Stimulated activated CD8-positive, alpha-beta memory T cell treated with anti-CD3 and anti-CD28 coated beads, Interleukin-7, amount 100 ng/mL, for 1 hour (primary cell): ENCODE measurements at places on chromosomes 16 and 17.

GRCh38 chr17:17824119-17824782, 12.5 kb downstream of the SREBF1 start:
- no peak for DNase-seq

- peak; percentile 39 for DNase-seq
Measured at GRCh38 chr17:46940692-46941404, 17.9 kb downstream of the GOSR2 start.

- DNase-seq: no peak
Measured at GRCh38 chr16:56225017-56225742, 33.9 kb downstream of the GNAO1 start.

GRCh38 chr17:77782201-77782600, 176.3 kb upstream of the TNRC6C start:
- no peak for DNase-seq

DNA sequence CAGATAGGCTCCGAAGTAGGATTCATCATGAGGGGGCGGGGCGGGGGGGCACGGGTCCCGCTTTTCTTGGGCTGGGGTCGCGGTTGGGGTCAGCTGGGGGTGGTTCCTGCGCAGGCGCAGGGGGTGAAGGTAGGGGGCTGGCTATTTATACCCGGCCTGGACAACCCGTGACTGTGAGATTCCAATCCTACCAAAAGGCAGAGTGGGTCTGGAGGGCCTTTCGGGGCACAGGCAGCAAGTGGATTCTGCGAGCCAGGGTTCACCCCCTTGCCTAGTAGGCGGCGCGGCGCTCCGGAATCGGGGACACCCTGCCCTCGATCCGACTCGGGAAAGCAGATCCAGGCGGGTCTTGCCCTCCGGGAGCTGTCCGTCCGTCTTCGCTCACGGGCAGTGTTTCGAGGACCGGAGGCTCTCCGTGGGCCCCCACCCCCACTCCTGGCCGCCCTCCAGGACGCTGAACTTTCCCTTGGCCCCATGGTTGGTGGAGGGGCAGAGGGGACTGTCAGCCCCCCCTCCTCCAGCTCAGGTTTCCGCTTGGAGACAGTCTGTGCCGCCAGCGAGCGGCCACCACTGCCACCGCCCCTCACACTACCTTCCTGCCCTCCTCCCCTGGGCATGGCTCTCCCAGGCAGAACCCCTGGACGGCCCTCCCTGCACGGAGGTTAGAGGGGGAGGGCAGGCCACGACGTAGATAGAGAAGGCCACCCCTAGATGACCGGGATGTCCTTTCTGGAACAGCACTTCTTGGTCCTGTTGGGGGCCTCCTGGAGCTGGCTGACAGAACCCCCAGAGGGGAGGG, 634 bp downstream of the SLC2A4 start:
- DNase-seq: no peak

GRCh38 chr17:42512733-42513251, 23.2 kb upstream of the NAGLU start:
- DNase-seq: no peak

- DNase-seq: no peak
Measured at GRCh38 chr16:49622084-49622390, 233.9 kb downstream of the ZNF423 start.

- peak; percentile 53 for DNase-seq
Measured at GRCh38 chr17:38871247-38872015, 1.6 kb downstream of the LASP1 start.

- DNase-seq: no peak
Measured at GRCh38 chr17:42577140-42577531, 393 bp downstream of the PSMC3IP start.

DNA sequence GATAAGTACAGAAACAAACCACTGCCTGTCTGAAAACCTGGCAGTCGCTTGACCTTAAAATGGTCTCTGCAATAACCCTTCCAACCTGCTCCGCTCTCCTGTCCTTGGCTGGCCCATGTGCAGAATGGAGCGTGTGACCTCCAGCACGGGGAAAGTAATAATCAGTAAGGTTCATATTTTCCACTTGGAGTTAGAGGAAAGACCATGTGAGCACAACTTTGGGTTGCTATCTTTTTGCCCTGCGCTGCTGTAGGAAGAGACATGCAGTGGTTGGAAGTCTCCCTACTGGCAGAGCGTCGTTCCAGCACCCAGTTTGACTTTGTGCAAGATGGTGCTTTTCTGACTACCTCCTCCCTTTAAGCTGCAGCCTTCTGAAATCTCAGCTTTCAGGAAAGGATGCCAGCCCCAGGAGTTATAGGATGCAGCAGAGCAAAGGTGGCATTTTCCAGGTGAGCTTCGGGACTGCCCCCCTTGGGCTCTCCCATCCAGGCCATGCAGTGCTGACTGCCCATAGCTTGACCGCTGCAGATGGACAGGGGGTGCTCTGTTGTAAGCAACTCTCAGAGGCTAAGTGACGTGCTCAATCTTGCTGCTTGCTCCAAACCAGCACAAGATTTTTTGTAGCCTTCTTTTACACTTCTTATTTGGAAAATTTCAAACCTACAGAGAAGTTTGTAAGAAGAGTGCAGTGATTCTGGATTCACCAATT, 110.7 kb upstream of the NOL11 start:
- no peak for DNase-seq

GRCh38 chr16:58508671-58509251, 6.6 kb upstream of the SETD6 start:
- no peak for DNase-seq

DNA sequence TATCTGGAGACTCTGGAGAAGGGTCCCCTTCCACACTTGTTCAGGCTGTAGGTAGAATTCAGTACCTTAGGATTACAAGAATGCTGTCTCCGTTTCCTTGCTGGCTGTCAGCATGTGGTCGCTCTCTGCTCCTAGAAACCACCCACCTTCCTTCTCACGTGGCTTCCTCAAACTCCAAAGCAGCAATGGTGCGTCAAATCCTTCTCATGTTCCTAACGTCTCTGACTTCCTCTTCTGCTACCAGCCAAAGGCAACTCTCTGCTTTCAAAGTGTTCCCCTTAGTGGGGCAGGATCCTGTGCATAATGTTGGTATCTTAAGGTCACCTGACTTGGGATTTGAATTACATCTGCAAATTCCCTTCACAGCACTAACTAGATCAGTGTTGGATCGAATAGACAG, 30.9 kb upstream of the DYNLRB2 start:
- DNase-seq: no peak

DNA sequence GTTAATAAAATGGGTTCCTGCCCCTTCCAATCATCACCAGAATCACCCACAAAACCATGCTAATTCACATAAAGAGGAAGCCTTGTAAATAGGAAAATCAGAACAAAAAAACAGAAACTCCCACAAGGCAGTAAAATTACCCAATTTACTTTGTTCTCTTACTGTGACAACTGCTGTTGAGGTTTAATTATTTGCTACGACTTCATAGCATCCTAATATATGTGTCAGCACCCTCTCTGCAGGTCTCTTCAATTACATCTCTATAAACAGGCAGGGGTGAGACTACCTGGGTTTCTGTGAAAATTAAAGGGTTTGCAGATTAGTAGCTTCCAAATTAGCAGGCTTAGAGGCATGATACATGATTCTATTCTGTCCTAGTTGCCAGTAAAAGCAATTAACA, 2.7 kb downstream of the WDR59 start:
- no peak for DNase-seq

GRCh38 chr16:86319585-86320236, 190.6 kb upstream of the FOXF1 start:
- DNase-seq: no peak

DNA sequence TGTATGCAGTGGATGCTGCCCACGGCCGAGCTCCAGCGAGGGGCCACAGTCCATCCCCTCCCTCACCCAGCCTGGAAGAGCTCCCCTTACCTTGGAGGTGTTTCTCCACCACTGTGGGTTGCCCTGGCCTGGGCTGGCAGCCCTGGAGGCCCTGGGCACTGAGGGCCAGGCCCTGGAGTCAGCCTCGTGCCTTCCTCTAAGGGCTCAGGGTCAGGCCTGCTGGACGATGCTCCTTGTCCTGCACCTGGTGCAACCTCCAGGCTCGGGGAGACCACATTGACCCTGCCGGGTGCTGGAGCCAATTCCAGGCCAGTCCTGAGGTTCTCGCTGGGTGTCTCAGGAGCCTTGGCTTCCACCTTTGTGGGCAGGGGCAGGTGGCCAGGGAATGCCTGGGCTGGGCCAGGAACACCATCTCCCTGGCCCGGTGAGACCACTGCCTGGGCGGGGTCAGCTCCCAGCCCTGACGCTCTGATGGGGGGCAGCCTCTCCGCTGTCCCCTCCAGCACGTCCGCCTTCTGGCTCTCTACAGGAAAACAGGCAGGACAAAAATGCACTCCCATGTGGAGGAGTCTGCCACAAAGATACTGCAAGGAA, 10.4 kb downstream of the MYLK3 start:
- no peak for DNase-seq

DNA sequence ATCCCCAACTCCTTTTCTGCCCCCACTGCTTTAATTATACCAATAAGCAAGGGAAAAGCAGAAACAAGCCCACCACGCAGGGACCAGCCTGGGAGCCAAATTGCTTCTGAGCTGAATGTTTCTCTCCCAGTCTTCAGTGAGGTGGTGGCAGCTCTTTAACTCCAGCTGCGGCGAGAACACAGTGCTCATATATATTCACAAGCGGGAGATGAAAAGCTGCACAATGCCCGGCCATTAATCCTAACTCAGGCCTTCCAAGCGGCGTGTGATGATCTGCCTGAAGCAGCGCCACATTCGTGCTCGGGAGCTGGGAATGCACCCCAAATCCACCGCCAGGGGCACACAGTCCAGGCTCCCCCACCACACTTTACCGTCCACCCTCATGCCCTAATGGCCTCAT, 203.7 kb upstream of the SDK2 start:
- no peak for DNase-seq

DNA sequence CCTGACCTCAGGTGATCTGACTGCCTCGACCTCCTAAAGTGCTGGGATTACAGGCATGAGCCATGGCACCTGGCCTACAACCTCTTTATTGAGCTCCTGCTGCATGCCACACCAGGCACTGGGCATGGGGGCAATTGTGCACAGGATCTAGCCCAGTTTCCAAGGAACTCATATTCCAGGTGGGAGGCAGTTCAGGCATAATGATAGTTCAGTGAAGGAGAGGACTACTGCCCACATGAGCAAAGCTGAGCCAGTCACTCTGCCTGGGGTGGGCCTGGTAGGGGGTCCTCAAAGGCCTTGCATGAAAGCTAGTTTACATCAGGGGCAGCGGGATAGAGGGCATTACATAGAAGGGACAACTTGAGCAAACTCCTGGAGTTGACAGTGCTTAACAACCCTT, 2.6 kb upstream of the HCRT start:
- no peak for DNase-seq

DNA sequence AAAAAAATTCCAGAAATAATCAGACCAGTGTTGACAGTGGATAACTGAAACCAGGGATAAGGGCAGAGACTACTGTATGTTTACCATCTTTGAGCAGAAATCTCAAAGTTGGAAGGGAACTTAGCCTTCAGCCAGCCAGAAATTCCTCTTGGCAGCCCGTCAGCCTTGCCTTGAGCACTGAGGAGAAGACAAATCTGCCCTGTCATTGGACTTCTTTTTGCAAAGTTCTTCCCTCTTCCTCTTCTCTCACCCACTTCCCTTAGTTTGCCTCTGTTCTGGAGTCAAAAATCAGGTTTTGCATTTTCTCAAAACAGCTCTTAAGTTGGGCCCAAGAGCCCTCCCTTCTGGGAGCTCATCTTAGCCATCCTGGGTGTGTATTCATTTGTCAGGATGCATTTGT, 6.2 kb downstream of the TUFM start:
- DNase-seq: no peak

DNA sequence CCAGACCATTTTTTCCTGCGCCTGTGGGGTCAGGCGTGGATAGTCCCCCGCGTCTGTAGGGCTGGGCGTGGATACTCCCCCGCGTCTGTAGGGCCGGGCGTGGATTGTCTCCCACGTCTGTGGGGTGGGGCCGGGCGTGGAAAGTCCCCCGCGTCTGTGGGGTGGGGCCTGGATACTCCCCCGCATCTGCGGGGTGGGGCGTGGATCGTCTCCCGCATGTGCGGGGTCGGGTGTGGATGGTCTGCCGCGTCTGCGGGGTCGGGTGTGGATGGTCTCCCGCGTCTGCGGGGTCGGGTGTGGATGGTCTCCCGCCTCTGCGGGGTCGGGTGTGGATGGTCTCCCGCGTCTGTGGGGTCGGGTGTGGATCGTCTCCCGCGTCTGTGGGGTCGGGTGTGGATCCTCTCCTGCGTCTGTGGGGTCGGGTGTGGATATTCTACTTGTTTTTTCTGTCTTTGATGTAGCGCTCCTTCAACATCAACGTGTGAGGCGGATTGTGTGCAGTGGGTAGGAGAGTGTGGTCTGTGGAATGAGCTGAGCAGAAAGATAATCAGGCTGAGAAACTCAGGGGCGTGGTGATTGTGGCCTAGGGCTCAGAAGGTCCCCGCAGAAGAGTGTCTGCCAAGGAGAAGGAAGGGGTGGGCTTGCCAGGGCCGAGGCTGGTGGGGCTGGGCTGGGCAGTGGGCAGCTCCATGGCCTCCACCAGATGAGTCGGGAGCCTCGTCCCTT, 3.2 kb downstream of the GNPTG start:
- no peak for DNase-seq

- DNase-seq: no peak
Measured at GRCh38 chr16:88570691-88571092, 489 bp downstream of the ZC3H18 start.

GRCh38 chr16:3487521-3488410, 7.5 kb downstream of the C16orf90 start:
- no peak for DNase-seq

DNA sequence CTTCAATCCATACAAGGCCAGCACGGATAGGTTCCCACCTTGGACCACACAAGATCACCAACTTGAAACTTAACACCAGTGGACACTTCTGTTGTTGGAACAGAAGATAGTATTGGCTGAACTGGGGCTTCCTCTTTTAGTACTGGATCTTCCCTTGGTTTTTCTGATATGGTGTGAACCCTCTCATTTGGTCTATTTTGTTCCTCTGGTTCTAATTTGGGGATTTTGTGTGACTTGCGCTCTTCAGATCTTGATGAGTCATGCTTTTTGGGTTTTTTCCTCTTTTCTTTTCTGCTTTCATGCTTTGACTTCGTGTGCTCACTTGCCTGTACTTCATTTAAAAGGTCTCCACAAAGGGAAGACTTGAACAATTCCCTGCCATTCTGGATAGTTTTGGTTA, 39.0 kb downstream of the SOST start:
- DNase-seq: no peak

DNA sequence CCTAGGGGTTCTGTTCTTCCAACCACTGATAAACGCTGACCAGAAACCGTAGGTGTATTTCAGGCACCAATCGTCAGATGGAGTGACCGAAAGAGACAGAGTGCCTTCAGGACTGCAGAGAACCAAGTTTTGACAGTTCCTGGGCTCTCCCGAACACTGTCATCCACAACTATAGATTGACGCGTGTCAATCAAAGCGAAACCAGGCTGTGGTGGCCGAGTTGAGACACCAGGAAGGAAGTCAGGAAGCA, 11.9 kb upstream of the AURKB start:
- no peak for DNase-seq

- DNase-seq: no peak
Measured at GRCh38 chr17:49197346-49197998, 12.9 kb downstream of the GNGT2 start.

- DNase-seq: no peak
Measured at GRCh38 chr17:10031127-10031526, 126.1 kb upstream of the RCVRN start.
